AML-193 (cell line): ENCODE measurements at places on chromosomes 4 and X.
A peak's percentile ranks its signal among the peaks of the same experiment; 100 is the strongest.

DNA sequence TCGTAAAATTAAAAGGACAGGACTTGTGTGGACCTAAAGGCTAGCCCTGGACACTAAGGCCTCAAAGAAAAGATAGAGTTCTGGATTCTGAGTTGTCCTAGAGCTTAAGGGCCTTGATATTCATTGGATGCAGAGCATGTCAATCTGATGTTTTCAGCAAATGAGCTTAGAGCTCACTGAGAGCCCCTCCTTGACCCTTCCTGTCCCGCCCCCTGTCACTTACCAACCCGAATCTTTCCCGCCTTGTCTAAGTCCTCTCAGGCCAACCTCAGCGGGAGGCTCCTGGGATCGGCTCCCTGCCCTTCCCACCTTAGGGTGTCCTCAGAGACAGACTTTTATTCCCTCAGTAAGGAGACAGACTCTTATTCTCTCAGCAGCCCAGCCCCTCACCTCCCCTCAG, at the start of gene CT47C1:
Gene CT47C1 (plus strand): TSS at position 250 of the 400 bp plus-strand sequence. CDS start 233 bp downstream, outside the sequence.
- no peak for DNase-seq

GRCh38 chrX:140292961-140293360, 211.9 kb downstream of the SOX3 start:
- DNase-seq: no peak

DNA sequence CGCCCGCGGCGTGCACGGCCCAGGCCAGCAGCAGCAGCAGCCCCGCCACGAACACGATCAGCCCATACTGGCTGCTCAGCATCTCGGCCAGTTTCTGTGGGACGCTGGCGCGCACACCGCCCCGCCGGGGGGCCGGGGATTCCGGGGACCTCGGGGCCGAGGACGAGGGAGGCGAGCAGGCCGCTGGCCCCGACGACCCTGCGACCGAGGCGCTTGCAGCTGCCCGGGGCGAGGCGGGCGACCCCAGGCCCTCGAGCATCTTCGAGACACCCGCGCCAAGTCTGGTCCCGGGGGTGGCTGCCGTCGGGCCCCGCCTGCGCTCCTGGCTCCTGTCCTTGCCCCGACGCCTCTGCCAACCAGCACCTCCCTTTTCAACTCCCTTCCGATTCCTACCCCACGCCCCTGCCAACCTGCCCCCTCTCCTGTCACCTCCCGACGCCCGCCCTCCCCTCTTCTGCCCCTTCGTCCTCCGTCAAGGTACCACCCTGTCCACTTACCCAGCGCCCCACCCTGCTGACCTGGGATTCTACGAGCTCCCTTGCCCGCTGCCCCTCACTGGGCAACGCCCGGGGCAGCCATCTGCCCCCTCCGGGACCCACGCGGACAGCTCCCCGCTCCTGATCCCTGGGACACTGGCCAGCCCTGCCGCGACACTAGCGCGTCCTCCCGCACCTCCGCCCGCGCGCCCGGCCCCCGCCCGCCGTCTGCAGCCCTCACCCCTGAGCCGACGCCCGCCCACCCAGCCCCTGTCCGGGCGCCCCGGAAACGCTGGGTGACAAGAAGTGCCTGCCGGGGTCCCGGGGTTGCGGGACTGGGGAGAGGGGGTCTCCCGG, at the start of gene OTOP1:
Gene OTOP1 (minus strand): TSS at position 324 of the 833 bp plus-strand sequence. CDS start 65 bp downstream, at position 259.
- DNase-seq: no peak

DNA sequence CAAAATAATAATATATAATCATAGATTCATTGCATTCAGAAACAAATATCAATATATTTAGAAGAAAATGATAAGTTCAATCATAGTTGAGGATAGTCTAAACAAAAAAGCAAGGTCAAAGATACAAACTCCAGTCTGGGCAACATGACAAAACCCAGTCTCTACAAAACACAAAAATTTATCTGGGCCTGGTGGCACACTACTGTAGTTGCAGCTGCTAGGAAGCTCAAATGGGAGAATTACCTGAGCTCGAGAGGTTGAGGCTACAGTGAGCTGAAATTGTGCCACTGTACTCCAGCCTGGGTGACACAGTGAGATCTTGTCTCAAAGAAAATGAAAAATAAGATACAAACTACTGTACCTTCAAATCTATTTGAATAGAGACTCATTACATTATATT, 52.7 kb upstream of the ANXA10 start:
- no peak for DNase-seq

DNA sequence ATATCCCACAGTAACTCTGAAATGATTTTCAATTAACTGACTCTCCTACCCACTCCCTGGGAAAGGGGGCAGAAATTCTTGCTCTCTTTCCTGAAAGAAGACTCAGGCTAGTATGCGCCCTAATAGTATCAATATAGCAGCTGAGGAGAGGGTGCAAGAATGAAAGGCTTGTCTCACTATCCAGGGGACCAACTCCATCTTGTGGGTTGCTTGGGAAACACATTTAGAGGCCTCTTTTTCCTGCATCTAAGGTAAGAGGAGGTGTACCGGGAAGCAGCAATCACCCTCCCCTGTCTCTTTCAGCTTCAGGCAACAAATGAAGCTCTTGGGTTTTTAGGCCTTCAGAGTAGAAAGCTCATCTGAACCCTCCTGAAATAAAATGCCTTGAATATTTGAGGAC, 11.3 kb downstream of the TMEM255A start:
- no peak for DNase-seq

DNA sequence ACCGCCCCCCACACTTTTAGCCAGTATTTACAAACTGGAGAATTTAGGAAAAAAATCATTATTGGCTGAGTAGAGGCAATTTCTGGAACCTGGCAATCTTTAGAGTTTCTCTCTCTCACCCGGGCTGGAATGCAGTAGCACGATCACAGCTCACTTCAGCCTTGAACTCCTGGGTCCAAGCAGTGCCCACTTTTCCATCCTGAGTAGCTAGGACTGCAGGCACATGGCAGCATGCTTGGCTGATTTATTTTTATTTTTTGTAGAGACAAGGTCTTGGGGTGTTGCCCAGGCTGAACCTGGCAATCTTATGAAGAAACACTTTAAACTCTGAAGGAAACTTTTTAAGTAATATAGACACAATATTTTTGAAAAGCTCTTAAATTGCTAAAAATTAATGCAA, 120.1 kb downstream of the AFF1 start:
- DNase-seq: no peak

DNA sequence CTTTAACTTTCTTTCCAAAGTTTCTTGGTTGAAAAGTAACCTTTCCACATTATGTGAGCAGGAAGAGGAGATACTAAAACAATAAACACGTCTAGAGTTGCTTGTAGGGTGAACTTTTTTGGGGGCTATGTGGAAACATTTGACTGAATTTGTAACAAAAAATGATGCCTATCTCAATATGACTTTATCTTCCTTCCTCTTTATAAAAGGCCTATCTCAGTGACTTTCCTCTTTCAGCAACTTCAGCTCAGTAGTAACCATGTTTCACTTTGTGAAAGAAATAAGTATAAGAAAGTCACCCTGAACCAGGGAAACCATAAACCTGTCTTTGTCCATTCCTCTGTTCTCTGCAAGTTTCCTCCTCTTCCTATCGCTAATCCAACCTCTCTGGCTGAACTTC, 124.7 kb upstream of the TMEM164 start:
- peak; percentile 22 for DNase-seq

GRCh38 chr4:86678796-86679195, 84.7 kb downstream of the PTPN13 start:
- no peak for DNase-seq

GRCh38 chrX:8726031-8726652, 5.8 kb downstream of the ANOS1 start:
- DNase-seq: no peak

DNA sequence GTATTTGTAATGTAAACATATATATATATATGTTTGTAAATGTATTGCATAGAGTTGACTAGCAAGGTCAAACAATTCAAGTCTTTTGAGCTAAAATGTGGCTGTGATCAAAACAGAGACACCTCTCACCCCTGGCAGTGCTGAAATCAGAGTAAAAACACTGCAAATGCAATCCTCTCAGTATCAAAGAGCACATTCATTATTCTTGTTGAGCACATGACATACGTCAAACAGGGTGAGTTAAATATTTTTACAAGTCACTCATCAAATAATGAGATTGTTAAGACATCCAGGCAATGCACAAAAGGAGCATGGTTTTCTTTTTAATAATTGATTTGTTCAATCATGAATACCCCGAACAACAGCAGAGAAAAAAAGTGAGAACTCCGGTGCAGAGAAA, 114.1 kb upstream of the KCNIP4 start:
- no peak for DNase-seq

DNA sequence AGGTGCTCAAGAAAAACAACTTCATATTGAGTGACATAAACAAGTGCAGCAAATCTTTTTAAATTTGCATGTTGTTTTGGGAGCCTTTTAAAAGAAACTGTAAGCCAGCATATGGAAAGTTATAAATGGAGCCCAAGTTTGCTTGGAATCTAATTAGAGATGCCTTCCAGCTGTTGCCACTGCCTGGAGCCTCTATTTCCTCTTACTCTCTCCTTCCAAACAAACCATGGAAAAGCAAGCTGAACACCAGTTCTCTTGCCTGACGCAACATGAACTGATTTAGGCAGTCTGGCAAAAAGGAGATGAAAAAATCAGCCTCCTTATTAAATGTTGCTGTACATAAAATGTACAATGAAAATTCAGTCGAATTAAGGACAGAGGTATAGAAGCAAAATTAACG, 21.5 kb downstream of the ARSJ start:
- no peak for DNase-seq

DNA sequence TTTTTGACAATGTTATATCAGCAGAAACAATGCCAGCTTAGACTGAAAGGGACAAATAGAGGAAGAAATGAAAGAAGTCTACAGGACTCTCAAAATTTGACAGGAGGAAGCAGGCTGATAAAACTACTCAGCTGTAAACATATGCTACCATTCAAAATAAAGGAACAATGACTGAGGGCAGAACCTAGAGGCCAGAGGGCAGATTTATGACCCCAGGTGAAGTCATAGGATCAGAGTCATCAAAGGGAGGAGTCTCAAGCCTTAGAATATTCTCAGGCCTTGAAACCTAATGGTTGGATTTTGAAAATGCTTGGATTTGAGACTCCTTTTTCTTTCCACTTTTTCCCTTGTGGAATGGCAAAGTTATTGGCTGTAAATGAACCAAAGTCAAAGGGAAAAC, 17.0 kb upstream of the SYTL5 start:
- DNase-seq: no peak

- no peak for DNase-seq
Measured at GRCh38 chr4:173535957-173536356, 5.9 kb upstream of the HAND2 start.

GRCh38 chr4:154631828-154632227, 19.4 kb upstream of the FGG start:
- no peak for DNase-seq

DNA sequence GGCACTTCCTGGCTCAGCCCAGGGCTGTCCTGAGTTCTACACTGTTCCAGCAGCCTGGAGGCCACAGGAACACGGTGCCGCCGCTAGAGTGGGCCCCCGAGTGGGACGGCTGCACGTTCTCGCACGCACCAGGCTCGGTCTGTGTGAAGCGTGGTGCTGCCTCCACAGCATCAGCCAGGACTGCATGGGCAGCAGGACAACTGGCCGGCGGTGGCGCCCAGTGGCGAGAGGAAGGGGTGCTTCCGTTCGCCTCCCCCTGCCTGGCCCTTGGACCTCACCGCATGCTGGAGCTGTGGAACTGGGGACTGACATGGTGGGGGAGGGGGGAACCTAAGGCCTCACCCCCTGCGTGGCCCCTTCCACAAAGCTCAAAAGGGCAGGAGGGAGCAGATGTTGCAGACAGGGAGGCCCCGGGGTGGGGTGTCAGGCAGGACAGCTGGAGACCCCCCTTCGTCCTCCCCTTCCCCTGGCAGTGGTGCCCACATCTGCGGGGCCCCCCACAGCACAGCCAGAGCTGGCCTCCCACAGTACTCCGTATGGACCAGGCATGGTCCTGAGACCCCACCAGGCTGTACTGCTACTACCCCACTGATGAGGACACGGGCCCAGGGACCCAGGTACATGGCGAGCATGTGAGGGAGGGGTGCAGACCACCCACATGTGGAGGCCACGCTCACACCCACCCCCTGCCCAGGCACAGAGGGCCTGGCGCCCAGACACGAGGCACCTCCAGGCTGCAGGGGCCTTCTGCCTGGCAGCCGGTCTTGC, 58.5 kb downstream of the ACOX3 start:
- DNase-seq: no peak

- DNase-seq: no peak
Measured at GRCh38 chr4:10130178-10130888, 13.7 kb upstream of the WDR1 start.

- DNase-seq: peak; percentile 7
Measured at GRCh38 chrX:20315140-20315539, 48.4 kb upstream of the RPS6KA3 start.

DNA sequence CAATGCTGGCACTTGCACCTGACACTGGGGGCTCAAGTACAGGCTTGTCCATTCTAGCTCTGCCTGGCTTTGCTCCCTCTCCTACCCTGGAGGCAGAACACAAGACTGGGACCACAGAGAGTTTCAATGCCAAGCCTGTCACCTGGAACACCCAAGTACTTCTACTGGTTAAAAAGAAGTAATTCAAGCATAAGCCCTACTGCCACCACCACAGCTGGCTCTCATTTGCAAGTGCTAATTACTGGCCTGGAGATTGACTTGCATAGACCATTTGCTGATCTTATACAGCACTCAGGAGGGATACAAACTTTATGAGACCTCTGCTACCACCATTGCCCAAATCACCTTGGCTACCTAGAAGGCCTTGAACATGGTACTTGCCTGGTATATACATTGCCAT, 1550.9 kb downstream of the C4orf33 start:
- no peak for DNase-seq

DNA sequence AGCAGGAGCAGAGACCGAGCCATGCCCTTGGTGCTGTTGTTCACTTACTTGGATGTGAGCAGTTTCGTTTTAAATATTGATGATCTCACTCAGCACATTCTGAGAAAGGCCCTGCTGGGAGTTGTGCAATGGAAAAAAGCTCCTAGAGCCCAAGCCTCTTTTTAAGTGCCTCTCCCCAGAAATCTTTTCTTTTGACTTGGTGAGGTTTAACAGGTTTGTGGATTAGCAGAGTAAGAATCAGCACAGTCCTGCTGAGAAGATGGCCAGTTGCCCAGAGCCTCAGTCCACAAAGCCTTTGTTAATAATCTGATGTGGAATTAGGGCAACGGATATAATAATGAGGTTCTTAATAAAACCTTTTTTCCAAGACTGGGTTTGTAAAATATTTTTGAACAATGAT, 157.5 kb upstream of the ATP6AP2 start:
- no peak for DNase-seq
